ENCODE measurements at places on chromosomes 13 and 19.

DNA sequence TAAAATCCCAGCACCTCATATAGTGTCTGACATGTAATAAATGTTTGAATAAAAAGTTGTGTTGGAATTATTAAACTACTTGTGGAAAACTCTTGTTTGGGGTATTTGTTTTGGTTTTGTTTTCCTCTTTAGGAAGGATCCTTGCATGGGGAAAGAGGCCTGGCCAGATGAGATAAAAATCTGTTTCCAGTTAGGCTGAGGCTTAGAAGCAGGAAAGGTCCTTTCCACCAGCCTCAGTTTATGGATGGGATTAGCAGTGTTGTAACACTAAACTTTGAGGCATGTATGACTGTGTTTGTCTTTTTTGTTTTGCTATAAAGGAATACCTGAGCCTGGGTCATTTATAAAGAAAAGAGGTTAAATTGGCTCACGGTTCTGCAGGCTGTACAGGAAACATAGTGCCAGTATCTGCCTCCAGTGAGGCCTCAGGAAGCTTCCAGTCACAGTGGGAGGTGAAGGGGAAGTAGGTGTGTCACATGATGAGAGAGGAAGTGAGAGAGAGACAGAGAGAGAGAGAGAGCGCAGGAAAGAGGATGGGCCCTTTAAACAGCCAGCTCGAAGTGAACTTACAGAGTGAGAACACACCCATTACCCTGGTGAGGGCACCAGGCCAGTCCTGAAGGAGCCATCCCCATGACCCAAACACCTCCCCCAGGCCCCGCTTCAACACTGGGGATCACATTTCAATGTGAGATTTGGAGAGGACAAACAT, 21.6 kb downstream of the SPATA13 start:
- H3K4me3 ChIP-seq = no peak overlapping the region
- DNase-seq = no peak
- no peaks in the 10 kb centered on the region for H3K27me3 ChIP-seq
- no peak overlapping the region for H3K27ac ChIP-seq
- H3K36me3 ChIP-seq = no peaks in the 10 kb centered on the region
- peaks cover 8% of the 10 kb centered on the region for H3K4me1 ChIP-seq

DNA sequence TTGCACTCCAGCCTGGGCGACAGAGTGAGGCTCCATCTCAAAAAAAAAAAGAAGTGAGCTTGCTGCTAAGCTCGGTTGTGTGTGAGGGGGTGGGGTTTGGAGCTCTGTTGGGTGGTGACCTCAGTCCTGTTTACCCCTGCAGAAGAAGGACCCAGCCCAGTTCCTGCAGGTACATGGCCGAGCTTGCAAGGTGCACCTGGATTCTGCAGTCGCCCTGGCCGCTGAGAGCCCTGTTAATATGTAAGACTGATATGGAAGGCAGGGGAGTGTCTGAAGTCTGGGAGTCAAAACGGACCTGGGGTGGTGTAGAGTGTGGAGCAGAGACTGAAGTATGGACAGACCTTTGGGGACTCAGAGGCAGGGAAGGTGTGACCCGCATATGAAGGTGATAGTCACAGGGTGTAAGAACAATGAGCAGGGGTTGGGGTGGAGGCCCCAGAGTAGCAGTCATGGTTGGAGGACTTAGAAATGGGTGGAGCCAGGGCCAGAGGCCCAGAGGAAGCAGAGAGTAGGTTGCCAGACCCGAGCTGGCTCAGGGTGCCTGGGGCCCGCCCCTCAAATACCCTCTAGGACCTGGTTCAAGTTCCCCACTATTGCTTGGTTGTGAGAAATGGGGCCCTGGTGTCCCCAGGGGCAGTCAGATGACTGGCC, 13.2 kb downstream of the CLASRP start:
- peaks cover 13% of the 10 kb centered on the region for H3K4me1 ChIP-seq
- DNase-seq = no peak
- no peak overlapping the region for H3K4me3 ChIP-seq
- peak overlapping the region; percentile 31 for H3K27ac ChIP-seq
- peaks cover 79% of the 10 kb centered on the region for H3K36me3 ChIP-seq

GRCh38 chr13:43072394-43072793, 49.0 kb downstream of the DNAJC15 start:
- DNase-seq = peak; percentile 45
- peaks cover 21% of the 10 kb centered on the region for H3K36me3 ChIP-seq
- no peak overlapping the region for H3K4me3 ChIP-seq
- H3K27me3 ChIP-seq = no peaks in the 10 kb centered on the region
- H3K4me1 ChIP-seq = peaks cover 5% of the 10 kb centered on the region
- no peak overlapping the region for H3K27ac ChIP-seq

GRCh38 chr19:29389495-29389894, 136.3 kb upstream of the VSTM2B start:
- H3K27me3 ChIP-seq = no peaks in the 10 kb centered on the region
- no peak overlapping the region for H3K4me3 ChIP-seq
- no peaks in the 10 kb centered on the region for H3K4me1 ChIP-seq
- DNase-seq = no peak

DNA sequence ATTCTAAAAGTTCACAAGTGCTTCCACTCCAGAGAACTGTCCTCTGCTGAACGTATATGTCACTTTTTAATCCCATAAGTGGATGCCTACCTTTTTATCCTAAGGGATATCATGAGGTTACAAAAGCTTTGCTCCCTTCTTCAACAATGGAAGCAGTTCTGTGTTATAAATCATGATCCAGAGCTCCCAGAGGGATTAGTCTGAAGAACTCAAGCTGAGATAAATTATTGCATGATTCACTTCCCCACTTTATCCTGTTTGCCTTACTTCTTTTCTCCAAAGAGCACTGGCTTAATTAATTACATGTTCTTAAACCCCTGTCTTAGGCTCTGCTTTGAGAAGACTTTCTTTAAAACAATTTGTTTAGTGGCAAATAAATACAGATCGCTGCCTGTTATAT, 246.7 kb downstream of the PCDH17 start:
- no peak for DNase-seq
- H3K4me3 ChIP-seq = no peak overlapping the region
- no peaks in the 10 kb centered on the region for H3K36me3 ChIP-seq
- no peaks in the 10 kb centered on the region for H3K4me1 ChIP-seq

GRCh38 chr19:16463991-16464575, 7.7 kb downstream of the EPS15L1 start:
- H3K4me3 ChIP-seq = no peak overlapping the region
- no peak for DNase-seq
- H3K27ac ChIP-seq = peak overlapping the region; percentile 21
- peaks cover 5% of the 10 kb centered on the region for H3K36me3 ChIP-seq
- peaks cover 6% of the 10 kb centered on the region for H3K4me1 ChIP-seq

DNA sequence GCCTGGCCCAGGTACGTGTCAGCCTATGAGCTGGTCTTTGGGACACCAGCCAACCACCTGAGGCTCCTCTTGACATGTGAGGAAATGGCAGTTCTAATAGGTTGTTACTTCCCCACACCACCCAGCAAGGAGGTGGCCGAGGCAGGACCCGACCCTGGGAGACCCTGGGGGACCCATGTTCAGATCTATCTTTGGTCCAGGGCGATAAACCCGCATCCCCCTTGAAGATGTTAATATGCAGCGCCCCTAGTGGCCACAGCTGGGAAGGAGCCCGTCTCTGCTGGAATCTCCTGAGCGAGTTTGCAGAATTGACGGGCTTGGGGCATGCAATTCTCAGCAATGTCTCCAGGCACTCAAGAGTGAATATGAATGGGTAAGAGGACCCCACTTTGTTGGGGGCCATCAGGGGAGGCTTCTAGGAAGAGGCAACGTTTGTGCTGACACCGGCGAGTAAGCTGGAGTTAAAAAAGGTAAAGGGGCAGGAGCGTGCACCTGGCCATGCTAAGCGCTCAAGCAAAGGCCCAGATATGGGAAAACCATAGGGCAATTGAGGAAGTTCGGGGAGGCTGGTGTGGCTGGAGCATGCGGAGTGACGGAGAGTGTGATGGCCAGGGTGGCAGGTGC, 1.5 kb upstream of the MYO1F start:
- DNase-seq = peak; percentile 72
- no peaks in the 10 kb centered on the region for H3K27me3 ChIP-seq
- H3K36me3 ChIP-seq = peaks cover 4% of the 10 kb centered on the region

DNA sequence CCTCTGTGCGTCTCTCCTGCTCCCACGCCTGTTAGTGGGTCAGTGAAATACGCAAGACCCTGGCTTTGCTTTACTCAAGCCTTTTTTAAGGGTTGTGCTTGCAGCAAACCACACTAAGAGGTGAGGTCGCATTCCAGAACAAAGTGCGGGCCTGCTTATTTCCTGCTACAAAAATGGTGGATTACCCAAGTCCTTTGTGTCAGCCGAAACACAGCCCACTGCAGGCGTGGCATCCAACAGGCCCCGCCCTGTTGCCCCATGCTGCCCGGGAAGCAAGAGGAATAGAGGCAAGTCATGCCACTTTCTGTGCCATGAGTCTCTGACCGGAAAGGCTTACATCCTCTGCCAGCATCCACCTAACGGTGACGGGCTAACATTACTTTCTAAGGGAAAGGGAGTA, 7.7 kb upstream of the IRS2 start:
- peaks cover 8% of the 10 kb centered on the region for H3K27me3 ChIP-seq
- no peak overlapping the region for H3K4me3 ChIP-seq
- no peaks in the 10 kb centered on the region for H3K36me3 ChIP-seq
- no peak overlapping the region for H3K27ac ChIP-seq

- H3K27me3 ChIP-seq = no peaks in the 10 kb centered on the region
- peak overlapping the region; percentile 85 for H3K27ac ChIP-seq
- peaks cover 2% of the 10 kb centered on the region for H3K36me3 ChIP-seq
- peak; percentile 70 for DNase-seq
- peaks cover 65% of the 10 kb centered on the region for H3K4me1 ChIP-seq
- peak overlapping the region; percentile 97 for H3K4me3 ChIP-seq
Observed at GRCh38 chr19:42132851-42133528, 744 bp upstream of the POU2F2 start.

DNA sequence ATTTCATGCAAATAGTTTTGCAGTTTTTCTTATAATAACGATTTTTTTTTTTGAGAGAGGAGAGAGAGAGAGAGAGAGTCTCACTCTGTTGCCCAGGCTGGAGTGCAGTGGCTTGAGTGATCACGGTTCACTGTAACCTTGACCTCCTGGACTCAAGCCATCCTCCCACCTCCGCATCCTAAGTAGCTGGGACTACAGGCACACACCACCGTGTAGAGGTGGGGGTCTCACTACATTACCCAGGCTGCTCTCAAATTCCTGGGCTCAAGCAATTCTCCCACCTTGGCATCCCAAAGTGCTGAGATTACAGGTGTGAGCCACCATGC, 26.8 kb upstream of the GJB6 start:
- no peaks in the 10 kb centered on the region for H3K27me3 ChIP-seq
- H3K27ac ChIP-seq = no peak overlapping the region
- no peaks in the 10 kb centered on the region for H3K4me1 ChIP-seq
- H3K4me3 ChIP-seq = no peak overlapping the region

DNA sequence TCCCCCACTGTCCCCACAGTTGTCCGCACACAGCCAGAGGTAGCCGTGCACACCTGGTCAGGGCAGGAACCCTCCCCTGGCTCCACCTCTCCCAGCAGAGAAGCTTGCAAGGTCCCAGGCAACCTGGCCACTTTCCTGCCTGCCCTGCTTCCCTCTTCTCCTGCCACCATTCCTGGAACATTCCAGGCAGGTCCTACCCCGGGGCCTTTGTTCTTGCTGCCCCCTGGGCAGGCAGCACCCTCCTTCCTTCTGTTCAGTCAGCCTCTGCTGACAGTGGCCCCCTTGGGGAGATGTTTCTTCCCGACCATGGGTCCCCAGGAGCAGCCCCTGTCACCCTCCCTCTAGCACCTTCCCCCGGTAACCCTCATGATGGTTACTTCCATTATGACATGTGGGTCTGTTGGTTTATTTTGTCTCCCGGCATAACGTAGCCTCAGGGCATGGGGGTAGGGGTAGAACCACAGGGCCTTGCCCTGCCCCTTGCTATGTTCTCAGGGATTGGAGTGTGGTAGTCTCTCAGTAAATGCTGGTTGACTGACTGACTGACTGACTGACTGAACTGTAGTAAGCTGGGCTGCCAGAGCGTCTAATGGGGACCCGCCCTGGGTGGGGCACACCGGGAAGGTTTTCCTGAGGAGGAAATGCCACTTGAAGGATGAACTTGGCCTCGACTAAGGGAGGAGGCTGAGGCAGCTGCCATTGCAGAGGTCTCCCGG, 10.8 kb downstream of the PAK4 start:
- H3K36me3 ChIP-seq = no peaks in the 10 kb centered on the region
- no peak for DNase-seq
- H3K27ac ChIP-seq = no peak overlapping the region
- no peaks in the 10 kb centered on the region for H3K27me3 ChIP-seq

Measured in CD14-positive monocyte (primary cell).